ENCODE measurements at places on chromosomes 5 and 9.

DNA sequence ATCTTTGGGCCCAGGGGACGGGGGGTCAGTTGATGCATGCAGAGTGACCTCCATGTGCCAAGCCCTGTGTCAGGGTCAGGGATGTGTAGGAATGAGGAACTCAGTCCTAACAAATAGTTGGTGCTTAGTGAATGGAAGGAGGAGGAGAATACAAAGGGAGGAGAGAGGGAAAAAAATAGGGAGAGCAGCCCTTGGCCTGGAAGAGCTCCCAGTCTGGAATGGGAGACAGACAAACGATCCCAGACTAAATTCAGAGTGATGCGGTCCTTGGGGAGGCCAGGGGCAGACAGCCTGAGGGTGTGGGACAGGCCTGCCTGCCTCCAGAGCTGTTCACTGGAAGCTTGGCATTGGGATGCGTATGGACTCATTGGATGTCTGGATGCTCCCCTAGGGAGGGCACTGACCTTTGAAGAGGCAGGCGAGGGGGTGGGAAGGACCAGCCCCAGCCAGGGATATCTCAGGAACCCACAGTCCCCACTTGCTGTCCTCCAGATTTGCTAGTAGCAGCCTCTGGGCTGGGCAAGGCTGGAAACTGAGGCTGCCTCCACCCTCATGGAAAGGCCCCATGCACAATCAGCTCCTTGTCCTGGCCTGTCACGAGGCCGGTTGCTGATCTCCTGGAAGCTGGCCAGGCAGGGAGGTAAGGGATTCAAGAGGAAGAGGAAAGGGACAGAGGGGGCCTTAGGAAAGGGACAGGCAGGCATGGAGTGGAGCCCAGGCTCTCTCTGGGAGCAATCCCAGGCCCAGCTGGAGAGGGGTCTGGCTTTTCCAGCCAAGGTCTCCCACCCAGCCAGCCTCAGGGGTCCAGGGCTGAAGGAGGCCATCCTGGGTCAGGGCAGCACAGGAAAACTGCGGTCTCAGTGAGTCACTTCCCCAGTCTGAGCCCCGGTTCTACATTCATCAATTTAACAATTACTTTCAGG is 69.0 kb upstream of the GGTA1 start:
- DNase-seq = no peak

DNA sequence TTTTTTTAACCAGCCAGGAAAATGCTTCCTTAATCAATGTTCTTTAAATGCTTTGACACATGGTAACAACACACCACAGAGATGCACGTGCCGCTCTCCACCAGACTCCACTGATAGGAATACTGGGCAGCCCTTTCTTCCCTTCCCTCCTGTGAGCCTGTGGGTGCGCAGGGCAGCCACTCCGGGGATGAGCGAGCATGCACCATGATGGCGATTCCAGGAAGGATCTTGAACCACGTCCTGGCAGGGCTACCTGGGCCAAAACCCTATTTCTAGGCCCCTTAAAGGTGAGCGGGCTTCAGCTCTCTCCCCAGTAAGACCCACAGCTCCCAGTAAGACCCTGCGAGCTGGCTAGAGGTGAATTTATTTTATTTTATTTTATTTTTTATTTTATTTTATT is 128.2 kb downstream of the MVB12B start:
- no peak for DNase-seq

DNA sequence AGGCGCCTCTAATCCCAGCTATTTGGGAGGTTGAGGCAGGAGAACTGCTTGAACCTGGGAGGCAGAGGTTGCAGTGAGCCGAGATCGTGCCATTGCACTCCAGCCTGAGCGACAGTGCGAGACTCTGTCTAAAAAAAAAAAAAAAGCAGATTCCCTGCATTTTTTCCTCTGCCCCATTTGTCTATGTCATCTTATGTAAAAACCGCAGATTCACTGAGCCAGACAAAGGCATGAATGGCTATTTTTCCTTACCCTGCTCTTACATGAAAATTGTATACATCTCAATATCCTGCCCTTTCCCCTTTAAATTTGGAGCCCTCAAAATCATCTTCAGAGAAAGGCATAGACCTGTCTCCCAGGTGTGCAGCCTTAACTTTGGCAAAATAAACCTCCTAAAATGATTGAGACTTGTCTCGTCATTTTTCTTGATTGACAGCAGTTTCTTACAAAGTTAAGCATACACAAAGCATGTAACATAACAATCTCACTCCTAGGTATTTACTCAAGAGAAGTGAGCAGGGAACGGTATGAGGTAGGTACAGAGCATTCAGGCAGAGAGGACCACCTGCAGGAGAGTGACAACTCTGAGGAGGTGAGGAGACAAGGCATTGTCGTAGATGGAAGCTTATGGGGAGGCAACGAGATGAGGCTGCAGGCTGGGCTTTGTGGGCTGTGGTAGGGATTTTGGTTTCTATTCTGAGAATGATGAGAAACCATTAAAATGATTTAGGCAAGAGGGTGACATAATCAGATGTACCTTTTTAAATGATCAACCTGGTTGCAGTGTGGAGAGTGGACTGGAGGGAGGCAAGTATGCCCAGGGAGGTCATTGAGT is 65.7 kb upstream of the IL6ST start:
- DNase-seq = no peak

DNA sequence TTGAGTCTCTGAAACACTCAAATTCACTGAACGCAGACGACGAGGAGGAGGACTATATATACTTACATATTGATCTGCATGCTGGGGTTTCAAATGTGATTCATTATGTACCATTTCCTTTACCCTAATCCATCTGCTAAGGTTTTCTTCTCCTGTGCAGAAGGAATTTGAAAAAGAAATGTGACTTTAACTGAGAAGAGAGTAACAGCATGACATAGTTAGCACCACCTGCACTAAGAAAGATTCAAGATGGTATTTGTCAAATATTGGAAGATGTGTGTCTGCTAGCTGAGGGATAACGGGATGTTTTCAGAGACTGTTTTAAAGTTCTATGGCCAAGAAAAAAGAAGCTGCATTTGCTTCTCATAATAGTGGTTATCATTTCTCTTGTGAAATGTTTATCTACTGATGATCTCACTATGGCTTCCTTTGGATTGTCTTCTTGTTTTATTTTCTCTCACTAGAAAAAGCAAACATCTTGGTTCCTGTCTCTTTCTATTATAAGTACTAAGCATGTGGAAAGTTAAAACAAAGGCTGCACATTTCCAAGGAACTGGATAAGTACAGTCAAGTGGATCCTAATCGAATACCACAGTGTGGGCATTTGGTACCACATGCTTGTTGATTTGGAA is 89.8 kb upstream of the TLE4 start:
- no peak for DNase-seq

DNA sequence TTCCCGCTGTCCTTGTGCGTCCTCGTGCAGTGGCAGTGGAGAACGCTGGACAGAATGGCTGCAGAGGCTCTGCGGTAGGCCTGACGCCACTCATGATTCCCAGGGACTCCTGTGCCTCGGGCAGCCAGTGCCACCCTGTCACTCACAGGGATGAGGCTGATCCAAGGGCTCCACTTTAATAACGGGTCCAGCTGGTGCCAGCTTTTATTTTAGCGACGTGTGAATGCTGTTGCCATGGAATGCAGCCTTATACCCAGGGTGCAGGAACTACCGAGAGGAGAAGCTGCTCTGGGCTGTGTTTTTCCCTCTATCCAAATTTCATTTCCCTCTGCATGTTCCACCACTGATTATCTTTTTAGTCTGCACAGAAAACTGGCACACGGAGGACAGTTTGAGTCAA is 15.8 kb upstream of the NTNG2 start:
- DNase-seq = no peak

- no peak for DNase-seq
Measured at GRCh38 chr5:5705010-5705409, 282.5 kb downstream of the ICE1 start.

- DNase-seq = no peak
Measured at GRCh38 chr5:167802755-167803431, 488.6 kb upstream of the WWC1 start.

DNA sequence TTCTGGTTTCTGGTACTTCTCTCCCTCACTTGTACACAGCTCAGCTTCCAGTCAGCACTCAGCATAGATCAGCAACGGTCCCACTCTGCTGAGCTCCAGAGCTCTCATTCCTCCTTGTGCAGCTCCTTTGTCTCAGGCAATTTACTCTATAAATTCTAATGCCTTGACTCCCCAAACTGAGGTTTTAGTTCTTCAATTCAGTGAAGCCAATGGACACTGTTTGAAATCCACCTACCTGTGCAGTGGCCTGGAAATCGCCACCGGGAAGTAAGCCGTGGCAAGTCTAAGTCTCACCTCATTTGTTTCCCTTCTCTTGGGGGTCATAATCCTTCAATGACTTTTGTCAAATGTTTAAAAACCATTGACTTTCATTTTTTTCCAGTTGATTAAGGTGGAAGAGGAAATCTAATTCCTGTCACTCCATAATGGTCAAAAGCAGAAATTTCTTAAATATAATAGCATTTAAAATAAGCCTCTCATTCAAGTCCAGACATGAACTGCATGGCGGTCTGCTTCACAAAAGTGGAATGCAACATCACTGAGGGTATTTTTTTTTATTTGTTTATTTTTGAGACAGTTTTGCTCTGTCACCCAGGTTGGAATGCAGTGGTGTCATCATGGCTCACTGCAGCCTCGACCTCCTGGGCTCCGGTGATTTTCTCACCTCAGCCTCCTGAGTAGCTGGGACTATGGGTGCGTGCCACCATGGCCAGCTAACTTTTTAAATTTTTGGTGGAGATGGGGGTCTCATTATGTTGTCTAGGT is 79.6 kb downstream of the C7 start:
- no peak for DNase-seq

- DNase-seq = no peak
Measured at GRCh38 chr5:63131626-63132285, 553.1 kb downstream of the LRRC70 start.

- DNase-seq = no peak
Measured at GRCh38 chr5:51651889-51652288, 268.6 kb downstream of the ISL1 start.

DNA sequence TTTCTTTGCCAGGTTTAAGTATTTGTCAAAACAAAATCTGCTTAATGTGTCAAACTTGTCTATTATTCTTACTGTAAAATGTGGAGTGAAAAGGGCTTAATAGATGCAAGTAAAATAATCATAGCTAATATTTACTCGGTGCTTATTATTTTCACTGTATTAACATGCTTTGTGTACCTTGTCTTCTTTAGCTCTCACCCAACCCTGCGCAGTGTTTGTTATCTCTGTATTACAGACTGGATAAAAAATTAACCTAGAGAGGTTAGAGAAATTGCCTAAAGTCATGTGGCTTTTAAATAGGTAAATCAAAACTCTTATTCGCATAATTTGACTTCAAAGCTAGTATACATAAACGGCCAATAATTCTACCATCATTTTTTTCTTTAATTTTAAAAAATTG is 1864.8 kb downstream of the MAT2B start:
- no peak for DNase-seq

DNA sequence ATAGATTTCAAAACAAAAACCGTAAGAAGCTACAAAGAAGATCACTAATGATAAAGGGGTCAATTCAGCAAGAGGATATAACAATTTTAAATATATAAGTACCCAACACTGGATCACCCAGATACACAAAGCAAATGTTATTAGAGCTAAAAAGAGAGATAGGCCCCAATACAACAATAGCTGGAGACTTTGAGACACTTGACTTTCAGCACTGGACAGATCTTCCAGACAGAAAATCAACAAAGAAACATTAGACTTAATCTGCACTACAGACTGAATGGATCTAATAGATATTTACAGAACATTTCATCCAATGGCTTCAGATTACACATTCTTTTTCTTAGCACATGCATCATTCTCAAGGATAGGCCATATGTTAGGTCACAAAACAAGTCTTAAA is 46.3 kb upstream of the TAF1L start:
- no peak for DNase-seq

GRCh38 chr9:126564128-126564527 is 49.6 kb upstream of the LMX1B start:
- DNase-seq = no peak

- no peak for DNase-seq
Measured at GRCh38 chr5:93746406-93747056, 5.1 kb upstream of the POU5F2 start.

- no peak for DNase-seq
Measured at GRCh38 chr9:87237336-87237735, 260.3 kb upstream of the DAPK1 start.

DNA sequence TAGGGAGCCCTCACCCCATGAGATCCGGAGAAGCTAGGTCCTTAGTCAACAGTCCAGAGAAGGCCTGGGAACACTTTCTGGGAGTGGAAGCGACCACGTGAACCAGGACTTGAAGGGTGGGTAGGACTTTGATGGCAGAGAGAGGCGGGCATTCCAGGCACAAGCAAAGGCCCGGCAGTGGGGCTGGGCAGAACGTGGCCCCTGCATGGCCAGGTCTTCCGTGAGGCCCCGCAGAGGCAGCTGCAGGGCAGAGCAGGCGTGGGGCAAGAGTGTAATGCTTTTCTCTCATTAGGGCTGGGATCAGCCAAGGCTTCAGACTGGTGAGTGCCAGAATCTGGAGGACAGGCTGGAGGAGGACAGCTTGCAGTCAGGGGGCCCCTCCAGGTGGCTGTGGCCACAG is 184.1 kb downstream of the PAX5 start:
- DNase-seq = no peak

DNA sequence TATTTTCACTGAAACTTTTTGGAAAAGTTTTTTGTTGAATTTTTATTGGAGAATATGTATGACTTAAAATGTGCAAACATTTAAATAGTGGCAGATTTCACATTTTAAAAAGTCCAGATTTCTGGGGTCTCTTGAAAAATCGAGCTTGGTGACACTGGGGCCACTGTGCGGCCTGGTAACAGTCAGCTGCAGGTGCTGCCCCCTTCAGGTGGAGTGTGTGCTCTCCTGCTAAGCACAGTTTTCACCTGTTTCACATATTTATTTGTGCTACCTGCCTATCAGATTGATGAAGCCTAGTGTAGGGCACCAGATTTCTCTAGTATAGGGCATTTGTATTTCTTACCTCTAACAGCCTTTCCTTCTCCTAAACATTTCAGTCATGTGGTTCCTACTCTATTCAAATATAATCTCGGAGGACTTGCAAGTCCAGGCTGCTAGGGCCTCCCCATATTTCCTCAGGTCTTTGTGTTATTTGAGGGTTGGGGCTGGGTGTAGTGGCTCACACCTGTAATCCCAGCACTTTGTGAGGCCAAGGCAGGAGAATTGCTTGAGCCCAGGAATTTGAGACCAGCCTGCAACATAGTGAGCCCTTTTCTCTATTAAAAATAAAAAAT is 95.8 kb upstream of the KLF9 start:
- DNase-seq = peak; percentile 29

GRCh38 chr9:111566234-111566633 is 33.2 kb downstream of the PTGR1 start:
- DNase-seq = no peak

- DNase-seq = no peak
Measured at GRCh38 chr5:167355346-167355745, 936.1 kb upstream of the WWC1 start.

- no peak for DNase-seq
Measured at GRCh38 chr5:34903260-34903659, 12.0 kb downstream of the RAD1 start.

GRCh38 chr5:9712506-9712905 is 82.4 kb upstream of the TAS2R1 start:
- DNase-seq = no peak

Measured in NCI-H1417 (cell line).